Lower leg skin (tissue), 4 donors: ENCODE measurements at places on chromosomes 6 and 20.

DNA sequence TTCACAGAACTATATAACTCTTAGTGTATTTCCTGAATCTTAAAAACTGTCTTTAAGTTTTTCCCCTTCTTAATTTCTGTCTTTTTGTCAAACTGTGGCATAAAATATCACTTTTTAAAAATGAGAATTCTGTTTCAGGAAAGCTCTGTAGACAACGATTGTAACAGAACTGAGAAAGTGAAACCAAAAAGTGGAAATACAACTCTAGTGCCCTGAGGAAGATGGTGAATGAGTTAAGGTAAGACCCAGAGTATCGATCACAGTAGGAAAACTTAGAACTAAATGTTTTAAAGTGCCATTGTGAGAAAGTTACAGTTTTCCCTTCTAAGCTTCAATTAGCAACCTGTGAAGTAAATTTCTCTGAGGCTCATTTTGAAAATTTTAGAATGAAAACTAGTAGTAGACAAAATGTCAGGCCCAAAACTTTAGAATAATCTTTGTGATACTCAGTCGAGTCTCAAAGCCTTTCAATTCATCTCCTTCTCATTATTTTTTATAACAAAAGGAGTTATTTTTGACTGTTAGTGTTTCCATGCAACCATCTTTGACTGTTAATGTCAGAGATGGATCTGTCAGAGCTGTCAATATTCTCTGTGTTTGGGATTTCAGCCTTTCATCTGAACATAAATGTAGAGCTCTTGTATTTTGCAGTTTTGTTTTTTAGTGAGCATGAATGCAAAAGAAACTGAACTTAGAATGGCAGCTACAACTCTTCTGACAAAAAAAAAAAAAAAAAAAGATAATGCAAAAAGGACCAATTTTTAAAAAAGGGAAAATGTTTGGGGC lies 19.0 kb upstream of the TRDN start:
- DNase-seq: no peak

DNA sequence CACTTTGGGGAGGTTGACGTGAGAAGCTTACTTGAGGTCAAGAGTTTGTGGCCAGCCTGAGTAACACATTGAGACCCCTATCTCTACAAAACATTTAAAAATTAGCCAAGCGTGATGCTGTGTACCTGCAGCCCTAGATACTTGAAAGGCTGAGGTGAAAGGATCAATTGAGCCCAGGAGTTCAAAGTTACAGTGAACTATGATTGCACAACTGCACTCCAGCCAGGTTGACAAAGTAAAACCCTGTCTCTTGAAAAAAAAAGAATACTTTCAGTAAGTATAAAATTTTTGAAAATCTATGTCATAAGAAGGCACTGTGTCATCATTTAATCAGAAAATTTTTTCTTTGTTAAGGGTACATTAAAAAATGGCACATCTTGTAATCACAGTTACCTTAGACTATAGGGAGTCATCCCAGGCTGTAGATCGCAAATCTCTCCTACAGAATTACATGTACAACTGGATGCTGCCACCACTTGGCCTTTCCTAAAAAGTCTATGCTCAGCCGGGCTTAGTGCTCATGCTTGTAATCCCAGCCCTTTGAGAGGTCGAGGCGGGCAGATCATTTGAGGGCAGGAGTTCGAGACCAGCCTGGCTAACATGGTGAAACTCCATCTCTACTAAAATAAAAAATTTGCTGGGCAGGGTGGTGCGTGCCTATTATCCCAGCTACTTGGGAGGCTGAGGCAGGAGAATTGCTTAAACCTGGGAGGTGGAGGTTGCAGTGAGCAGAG lies 17.0 kb upstream of the MRS2 start:
- no peak for DNase-seq

- no peak for DNase-seq
These were observed 5.9 kb upstream of the BPI start for GRCh38 chr20:38297916-38298674.

DNA sequence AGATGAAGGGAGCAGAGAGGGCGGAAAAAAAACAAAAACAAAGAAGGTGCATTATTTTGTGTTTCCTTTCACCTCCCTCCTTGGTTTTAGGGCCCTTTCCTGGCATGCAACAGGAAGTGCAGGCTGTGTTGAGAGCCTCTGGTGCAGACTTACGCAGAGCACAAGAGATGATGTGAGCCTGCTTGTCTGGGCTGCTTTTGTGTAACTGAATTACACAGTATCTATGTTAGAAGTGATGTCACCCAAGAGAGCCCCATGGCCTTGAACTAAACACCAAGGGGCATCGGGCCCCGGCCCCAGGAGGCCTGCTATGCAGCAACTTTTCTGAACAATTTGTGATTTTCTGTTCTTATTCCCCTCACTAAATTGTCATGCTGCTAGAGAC lies 25.5 kb downstream of the GNAS start:
- no peak for DNase-seq

DNA sequence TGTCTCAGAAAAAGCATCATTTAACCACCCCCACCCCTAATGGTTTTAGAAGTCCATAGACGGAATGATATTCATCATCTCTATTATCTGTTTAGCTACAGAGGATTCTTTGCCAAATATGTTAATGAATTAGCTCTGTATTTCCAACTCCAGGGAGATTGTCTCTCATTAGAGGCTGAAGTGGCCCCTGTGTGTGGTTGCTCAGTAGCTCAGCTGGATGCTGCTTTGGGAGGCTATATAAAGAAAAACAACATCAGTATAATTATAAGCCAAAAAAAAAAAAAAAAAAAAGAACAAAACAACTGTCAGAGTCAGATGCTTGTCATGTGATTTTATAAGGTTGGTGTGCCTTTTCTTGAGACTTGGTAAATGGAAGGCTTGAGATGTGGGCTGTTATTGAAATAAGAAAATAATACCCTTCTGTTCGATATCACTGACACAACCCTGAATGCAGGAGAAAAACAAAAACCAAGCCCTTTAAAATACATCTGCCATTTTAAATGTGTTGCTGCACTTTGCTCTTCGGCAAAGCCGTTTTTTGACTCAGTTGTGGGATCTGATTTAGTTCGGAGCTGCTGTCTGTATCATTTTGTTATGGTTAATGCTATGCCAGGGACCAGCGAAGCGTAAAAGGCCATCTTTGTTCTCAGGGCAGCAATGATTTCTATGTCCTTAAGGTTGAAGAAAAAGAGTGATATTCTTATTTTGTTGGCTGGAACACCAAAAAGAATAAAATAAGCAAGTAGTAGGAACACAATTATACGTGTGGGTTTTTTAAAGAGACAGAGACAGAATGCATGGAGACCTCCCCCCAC lies 422.6 kb downstream of the QKI start:
- no peak for DNase-seq

DNA sequence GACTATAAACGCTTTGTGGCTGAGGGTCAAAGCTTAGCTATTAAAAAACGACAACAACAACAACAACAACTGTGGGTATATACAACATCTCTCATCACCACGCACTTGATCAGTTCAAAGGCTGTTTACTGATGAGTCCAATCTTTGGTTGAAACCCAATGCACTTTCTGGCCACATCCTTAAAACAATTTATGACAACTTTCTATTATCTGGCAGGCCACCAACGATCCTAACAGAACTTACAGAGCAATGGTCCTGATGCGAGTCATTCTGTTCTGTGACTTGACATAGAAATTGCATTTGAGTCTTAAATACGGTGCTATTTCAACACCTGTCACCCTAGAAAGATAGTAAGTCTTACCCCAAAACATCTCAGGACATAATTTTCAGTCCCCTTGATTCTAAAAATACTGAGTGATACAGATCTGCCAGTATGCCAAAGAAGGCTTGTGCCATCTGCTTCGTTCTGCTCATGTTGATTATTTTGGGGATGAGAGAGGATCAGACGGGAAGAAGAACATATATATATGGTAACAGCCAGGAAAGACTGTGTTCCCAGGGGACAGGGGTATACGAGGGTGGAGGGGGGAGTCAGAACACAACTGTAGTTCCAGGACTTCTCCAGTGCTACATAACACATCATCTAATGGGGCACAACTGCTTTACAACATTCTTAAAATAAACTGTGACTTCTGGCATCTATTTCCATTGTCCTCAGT lies 55.8 kb downstream of the PLAGL1 start:
- DNase-seq: no peak
